ENCODE measurements at places on chromosomes 3 and 15.
A peak's percentile ranks its signal among the peaks of the same experiment; 100 is the strongest.

DNA sequence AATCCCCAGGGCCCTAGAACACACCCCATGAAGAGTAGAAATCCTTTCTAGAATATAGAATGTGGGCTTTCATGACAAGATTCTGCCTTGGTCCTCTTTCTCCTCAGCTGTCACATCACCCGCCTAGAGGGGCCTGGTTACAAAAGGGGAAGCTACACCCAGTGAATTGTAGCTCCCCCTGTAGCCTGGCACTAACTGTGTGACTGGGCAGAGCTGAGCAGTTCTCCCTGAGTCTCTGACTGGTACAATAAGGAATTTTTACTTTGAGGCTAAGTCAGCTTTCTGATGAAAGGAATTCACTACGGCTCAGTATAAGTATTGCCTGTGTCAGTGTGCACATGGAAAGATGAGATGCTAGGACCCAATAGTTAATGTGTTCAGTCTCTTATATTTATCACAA lies 28.7 kb upstream of the ZNF148 start:
- peak; percentile 51 for DNase-seq

DNA sequence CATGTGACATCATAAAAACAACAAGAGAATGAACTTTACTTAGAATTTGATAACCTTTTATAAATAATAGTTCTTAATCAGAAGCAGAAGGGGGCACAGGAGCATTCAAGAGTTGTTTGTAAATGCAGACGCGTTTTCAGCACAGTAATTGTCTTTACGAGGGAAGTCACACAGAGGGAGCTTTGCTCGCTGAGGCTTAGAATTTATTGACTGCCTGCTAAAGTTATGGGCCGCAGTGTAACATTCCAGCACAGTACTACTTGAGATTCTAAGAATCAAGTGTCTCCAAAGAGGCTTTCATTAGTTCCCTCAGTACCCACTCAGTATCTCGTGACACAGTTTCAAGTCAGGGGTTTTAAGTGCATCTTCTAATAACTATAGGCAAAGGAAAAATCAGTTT lies 288.7 kb downstream of the NR2F2 start:
- no peak for DNase-seq

GRCh38 chr15:64507293-64507802 lies 47.0 kb downstream of the ZNF609 start:
- DNase-seq = no peak

- DNase-seq = no peak
Observed at GRCh38 chr15:30036036-30036703, 46.6 kb upstream of the GOLGA8J start.

DNA sequence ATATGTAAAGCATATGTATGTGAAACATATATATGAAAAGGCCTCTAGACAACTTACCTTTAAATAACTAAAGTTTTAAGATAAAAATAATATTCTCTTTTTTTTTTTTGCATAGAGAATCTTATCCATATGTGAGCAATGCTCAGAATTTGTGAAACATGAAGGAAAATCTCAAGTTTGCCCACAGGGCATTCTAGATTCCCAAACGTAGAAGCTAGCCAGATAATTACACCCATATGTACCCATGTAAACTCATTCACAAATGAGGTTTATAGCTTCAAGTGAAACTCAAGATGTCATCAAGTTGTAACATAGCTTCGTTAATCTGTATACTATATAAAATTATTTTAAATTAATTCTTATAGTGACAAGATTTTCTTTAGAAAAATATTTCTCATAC lies 537.3 kb upstream of the NR2F2 start:
- peak; percentile 63 for DNase-seq

DNA sequence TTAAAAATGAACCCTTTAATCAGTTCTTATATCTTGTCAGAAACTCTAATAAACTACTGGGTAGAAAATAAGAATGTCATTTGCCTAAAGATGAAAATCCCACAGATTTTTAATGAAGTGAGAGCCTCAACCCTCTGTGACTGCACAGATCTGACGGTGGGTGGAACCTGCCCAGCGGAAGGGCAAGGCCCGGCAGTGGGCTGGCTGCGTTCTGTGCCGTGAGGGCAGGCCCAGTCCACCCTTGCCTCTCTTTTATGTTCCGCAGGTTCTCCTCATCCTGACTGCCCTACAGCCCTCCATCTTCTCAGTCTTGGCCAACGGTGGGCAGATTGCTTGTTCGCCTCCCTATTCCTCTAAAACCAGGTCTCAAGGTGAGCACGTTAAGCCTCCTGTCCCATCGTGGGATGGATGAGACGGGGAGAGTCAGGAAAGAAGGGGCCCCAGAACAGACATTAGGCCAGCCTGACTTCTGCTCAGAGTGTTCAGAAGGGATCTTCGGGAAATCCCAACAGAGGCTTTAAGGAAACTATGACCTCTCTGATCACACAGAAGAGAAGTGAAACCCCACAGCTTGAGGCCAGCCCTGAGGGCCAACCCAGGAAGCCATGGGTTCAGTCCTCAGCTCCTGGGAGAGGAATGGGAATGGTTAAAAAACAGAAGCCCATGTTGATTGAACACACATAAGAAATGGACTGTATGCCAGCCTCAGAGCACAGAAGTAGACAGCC lies 16.0 kb downstream of the SLC51A start:
- DNase-seq = no peak

DNA sequence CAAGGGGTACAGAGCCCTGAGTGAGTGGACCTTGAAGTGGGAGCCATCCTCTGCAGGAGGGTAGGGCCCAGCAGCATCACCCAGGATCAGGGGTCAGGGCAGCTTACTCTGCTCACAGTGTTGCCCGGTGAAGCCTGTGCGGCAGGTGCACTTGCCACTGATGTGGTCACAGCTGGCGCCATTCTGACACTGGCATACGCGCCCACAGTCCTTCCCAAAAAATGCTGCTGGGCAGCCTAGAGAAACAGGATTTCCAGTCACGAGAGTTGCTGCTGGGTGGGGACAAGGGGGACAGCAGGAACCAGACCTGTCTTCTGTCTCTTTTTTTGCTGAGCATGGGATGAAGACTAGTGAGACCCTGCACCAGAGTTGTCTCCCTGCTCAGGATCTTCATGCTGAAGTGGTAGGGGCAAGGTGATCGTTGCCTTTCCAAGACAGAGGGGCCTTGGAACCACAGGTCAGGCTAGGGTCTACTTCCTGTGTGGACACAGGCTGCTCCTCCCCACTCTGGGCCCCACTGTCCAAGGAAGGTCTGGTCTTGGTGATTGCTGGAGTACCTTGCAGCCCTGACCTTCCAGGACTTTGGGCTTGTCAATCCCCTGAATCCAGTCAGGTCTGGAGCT lies 46.9 kb downstream of the RAB11A start:
- no peak for DNase-seq

GRCh38 chr3:11186771-11187191 lies 32.5 kb downstream of the HRH1 start:
- no peak for DNase-seq

GRCh38 chr3:144185276-144185675 lies 213.7 kb downstream of the DIPK2A start:
- DNase-seq = no peak

GRCh38 chr3:142857056-142857455 lies 31.8 kb downstream of the PCOLCE2 start:
- no peak for DNase-seq

- DNase-seq = no peak
Observed at GRCh38 chr15:66598095-66598815, 32.5 kb upstream of the LCTL start.

DNA sequence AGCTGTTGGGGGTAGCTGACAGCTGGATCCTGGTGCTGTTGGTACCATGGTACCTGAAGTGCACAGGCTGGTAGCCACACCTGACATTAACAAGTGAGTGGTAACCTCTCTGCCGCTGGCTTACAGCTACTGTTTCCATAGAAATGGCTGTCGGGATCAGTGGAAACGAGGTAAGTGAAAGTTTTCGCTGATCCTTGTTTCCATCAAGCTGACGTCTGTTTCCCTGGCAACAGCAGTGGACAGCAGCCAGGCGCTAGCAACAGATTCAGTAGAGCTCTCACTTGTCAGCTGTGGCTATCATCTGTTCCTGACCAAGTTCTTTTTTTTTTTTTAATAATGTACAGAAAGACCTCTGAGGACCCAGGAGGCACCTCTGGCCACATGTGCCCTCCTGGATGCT lies 166.2 kb downstream of the CHDH start:
- no peak for DNase-seq

DNA sequence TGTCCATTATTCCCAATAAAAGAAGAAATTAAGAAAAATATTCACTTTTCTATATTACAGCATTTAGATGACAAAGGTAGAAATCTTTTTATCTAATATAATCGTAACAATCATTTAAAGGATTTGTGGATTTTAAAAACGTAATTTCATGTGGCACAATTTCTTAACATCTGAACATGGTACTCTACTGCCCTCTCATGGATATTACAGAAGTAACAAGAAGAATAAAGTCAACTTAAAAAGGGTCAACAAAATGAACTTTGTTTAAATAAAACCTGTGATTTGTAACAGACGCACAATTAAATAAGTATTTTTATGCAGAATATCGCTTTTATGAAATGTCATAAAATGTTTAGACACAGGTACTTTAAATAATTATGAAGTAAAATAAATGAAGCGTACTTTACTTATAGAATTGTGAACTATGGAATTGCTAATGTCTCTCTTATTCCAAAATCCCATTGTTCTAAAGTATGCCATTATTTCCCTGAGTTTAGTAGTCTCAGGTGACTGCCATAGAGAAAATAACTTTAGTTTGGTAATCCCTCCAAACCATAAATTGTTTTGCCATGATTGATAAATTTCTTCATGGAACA lies 366.8 kb upstream of the ZNF385D start:
- peak; percentile 22 for DNase-seq

GRCh38 chr15:78052001-78052401 lies 25.5 kb downstream of the TBC1D2B start:
- no peak for DNase-seq

GRCh38 chr3:98388147-98388546 lies 2.3 kb upstream of the OR5K3 start:
- no peak for DNase-seq

- no peak for DNase-seq
Observed at GRCh38 chr3:149957361-149958125, 13.2 kb downstream of the PFN2 start.

DNA sequence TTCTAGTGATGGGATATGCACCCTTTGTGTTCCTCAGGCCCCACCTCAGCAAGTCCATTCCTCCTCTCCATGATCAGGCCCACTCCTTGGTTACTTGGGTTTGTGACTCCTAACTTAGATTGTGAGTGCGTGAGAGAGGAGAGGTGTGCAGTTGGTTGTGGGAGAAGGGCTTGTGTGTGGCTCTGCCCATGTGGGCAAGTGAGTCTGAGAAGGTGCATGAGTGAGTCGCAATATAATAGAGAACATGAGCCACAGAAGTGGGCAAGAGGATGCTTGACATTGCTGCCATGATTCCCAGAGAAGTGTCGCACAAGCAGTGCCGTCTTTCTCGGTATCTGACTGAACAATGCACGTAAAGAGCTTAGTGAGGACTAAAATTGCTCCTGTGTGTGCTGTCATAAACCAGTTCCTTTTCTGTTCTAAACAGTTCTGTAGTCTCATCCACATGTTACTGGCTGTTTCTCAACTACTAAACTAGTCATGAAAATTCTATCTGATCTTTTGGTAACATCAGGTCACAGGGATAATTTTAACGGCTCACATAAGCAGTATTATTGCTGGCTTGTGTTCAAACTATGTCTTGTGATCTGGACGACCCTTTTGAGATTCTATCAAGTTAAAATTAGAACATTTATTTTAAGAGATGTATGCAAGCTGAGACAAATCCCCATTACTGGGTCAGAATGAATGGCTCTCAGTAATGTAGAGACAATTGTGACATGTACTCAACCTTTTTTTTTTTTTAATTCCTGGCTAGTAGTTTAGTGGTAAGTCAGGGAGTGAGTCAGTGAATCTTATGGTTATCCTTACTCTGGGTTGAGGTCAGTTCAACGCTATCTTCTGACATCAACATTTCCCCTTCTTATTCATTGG lies 25.6 kb downstream of the GYG1 start:
- DNase-seq = peak; percentile 69

GRCh38 chr3:101478980-101479379 lies 34.0 kb downstream of the SENP7 start:
- no peak for DNase-seq

GRCh38 chr15:55401786-55402246 lies 6.3 kb downstream of the CCPG1 start:
- DNase-seq = no peak

GRCh38 chr3:99551520-99551919 lies 86.9 kb upstream of the COL8A1 start:
- no peak for DNase-seq

GRCh38 chr3:73448041-73448440 lies 176.7 kb downstream of the PDZRN3 start:
- no peak for DNase-seq

DNA sequence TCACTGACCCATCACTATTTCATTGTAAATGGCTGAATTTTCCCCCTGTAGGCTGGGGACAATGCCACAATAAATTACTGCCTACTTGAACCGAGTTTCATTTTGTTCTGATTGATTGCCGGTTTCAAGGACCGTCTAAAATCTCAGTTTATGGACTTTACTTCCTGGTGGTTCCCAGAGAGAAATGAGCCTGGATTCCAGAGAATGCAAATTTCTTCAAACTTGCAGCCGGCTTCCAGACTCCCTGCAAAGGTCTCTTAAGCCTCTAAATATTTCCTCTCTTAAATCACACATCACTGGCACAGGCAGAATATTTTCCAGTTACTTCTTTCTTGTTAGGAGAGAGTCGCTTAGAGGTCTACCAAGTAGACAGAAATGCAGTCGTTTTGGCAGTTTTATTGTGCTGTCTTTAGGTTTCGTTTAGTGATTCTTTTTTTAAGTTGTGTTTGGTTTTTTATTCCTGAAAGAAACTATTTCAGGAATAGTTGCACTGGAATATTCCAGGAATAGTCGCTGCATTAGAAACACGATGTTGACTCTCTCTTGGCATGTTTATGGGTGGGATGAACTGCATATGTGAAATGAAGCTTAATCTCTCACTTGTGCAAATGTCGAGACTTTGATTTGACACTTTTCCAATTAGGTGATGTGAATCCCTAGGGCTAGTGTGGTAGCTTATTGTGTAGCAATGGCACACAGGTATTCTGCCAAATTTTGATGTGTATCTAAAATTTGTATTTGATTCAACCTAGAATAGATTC lies 284.1 kb upstream of the NR2E3 start:
- DNase-seq = peak; percentile 52

- no peak for DNase-seq
Observed at GRCh38 chr15:51982770-51983103, 11.2 kb upstream of the LEO1 start.

DNA sequence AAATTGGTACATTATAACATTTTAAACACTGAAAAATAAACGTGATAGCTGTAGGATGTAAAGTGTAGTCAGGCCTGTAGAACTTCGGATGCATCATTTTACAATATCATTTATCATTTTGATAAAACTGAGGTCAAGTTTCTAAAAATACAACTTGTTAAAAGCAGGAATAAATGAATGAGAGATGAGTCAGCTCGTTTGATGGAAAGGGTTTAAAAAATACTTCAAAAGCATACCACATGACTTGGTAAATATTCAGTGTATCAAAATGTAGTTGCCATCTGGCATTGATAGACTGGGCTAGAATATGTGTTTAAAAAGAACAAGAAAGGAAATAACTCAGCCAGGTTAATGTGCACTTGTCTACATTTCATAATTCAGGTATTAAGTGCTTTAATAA lies 357.0 kb downstream of the TIGIT start:
- DNase-seq = no peak

All from amniotic stem cell (primary cell).